ENCODE measurements at places on chromosomes 12 and 14.

DNA sequence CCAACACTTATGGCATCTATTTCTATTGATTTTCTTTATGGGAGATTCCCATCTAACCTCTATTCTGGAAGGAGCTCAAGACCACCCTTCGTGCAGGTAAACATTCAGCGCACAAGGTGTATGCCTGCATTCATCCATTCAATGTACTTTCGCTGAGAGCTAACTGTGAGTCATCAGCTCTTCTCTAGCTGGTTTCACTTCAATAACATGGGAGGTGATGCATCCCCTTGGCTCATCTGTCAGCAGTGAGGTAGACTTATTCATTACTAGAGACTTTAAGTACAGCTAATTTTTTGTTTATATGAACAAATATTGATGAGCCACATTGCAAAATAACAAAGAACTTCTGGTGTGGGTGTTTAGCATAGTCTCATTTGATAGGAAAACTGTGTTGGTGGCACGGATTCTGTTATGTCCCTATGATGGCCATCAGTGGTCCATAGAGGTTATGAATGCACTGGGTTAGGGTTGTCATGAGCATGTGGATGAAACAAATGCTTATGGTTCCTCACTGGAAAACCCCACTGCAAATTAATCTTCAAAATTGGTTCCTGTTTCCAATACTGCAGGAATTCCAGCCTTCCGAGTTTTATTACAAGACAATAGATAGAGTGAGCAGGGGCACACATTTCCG lies 1151.0 kb downstream of the BCL11B start:
- peak; percentile 41 for DNase-seq

DNA sequence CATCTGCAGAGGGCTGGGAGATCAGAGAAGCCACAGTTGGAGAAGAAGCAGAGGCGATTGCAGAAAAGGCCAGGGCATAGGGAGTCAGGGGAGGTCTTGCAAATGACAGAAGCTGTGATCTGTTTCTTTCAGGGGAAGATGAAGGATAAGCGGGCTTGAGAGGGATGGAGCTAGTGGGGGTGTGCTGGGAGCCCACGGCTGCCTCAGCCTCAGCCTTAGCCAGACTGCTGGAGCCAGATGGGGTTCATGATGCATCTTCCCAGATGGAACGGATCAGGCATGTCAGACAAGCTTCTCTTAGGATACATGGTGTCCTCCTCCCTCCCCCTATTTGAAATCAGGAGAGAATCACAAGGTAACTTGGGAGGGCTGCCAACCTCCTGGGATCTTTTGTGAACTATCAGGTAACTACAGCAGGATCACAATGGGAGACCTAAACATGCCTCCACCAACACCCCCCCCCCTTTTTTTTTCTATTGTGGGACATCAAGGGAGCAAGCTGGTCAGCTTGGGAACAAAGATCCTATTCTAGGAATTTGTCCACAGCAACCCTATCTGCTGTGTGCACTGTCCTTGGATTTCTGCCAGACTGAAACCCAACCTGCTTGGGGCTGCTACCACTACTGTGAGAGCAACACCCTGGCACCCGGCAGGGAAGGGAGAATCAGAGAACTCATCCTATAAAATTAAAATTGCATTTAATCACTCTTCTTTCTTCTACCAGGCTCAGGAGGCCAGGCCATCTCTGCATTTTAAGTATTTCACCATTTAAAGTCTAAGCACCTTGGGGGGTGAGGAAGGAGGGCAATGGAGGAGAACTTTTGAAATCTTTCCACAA lies 10.7 kb upstream of the ATP2A2 start:
- DNase-seq, result peak; percentile 100

GRCh38 chr14:36241183-36241582 lies 64.7 kb upstream of the PTCSC3 start:
- no peak for DNase-seq

- no peak for DNase-seq
Measured at GRCh38 chr12:20375560-20375959, 7.2 kb downstream of the PDE3A start.

DNA sequence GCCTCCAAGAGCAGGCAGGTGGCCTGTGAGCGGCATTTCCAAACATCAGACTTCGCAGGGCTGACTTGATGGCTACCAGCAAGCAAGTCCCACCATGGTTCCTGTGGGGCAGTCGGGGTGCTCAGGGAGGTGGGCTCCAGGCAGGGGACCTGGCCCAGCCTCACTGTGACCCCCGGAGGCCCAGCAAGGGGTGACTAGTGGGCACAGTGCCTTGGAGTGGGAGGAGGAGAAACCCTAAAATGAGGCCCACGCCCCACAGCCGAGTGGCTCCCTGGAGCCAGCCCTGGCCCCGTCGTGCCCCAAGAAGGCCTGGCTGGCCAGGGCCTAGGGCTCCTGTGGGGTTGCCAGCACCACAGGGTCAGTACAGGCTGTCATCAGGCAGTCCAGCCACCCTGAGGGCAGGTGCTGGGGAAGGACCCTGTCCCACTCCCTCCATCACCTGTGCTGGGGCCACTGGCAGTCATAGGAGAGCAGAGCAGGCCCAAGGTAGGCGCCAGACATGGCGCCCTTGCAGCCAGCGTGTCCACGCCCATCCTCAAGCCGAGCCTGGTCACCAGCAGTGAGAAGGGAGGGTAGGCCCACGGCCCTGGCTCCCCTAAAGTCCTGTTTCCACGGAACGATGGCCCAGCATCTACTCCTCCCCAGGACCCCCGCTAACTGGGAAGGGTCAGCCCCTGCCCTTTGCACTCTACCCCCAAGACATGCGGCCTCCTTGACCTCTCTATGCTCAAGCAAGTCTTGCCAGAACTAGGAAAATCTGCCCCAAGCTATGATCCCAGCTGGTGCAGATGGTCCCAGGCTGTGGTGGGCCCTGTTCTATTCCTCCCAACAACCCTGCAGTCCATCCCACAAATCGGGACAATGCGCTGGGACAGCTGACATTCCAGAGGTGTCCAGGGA lies 144.2 kb upstream of the C14orf180 start:
- no peak for DNase-seq

GRCh38 chr12:86456241-86456640 lies 200.1 kb upstream of the MGAT4C start:
- no peak for DNase-seq

GRCh38 chr12:96408993-96409392 lies 8.8 kb upstream of the CDK17 start:
- no peak for DNase-seq

DNA sequence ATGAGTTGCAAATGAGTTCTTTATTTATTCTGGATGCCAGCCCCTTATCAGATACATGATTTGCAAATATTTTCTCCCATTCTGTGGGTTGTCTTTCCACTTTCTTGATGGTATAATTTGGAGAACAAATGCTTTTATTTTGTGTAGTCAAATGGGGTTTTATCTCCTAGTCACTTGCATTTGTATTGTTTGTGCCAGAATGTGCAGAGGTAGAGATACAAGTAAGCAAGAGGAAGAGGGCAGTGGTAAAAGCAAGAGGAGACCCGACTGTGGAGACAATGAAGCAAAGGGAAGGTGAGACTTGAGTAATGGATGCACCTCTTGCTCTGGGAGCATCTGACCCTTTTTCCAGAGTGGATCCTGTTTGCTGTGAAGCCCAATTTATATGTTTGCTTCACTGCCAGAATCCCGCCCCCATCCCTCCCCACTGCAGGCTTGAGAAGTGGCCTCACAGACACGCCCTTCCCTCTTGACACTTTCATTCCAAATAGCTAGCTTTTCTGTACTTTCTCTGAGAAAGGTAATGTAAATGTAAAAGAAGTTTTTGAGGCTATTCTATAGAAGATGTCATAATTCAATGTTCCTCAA lies 786 bp upstream of the PFKM start:
- DNase-seq, result no peak

DNA sequence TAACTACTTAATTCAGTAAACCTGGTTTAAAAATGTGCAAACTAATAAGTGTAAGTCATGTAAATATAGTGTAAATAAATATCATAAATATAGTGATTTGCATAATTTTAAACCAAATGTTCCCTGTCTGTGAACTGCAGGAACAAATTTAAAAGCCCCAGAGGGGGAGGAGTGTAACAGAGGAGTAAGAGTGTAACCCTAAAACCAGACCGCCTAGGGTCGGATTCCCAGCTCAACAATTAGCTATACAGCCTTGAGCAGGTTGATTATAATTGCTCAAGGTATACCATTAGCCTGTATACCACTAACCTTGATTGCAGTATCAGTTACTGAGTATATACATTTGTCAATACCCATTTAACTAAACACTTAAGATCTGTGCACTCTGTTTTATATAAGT lies 218.4 kb downstream of the ADAMTS20 start:
- no peak for DNase-seq

DNA sequence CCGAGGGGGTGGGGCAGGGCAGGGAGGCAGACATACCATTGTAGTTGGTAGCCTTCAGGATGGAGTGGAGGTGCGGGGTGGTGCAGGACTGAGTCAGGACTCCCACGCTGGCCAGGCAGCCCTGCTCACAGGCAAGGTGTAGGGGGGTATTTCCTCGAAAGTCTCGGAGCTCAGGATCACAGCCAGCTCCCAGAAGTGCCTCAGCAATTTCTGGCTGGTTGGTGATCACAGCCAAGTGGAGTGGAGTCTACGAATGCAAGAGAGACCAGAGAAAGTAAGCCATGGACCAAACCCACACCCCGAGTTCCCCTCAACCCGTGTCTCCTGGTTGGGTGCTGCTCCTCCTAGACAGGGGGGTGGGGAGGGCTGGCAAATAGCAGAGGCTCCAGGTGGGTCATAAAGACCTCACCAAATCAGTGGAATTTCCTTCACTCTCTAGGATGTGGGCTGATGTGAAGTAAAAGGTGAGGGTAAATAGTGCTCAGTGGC lies 1.4 kb downstream of the NFKBIA start:
- DNase-seq, result no peak

- no peak for DNase-seq
Measured at GRCh38 chr12:67697967-67698366, 49.4 kb downstream of the DYRK2 start.

GRCh38 chr14:50018201-50018932 lies 98.0 kb downstream of the VCPKMT start:
- DNase-seq, result no peak

DNA sequence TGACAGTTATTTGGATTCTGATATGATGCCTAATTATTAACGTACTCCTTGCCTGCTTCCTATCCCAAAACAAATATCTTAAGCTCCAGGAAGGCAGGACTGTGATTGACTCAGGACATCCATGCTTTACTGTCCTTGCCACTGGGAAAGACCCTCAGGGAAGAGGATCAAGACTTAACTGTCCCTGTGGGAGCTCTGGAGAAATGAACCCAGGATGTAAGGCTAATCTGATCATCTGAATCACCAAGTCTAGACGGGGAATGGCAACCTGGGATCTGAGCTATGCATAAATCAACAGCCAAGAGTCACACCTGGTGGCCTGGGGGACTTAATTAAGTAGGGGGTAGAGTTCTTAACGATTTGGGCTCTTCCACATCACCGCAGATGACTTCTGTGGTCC lies 153.2 kb upstream of the BCL2L14 start:
- DNase-seq, result no peak

DNA sequence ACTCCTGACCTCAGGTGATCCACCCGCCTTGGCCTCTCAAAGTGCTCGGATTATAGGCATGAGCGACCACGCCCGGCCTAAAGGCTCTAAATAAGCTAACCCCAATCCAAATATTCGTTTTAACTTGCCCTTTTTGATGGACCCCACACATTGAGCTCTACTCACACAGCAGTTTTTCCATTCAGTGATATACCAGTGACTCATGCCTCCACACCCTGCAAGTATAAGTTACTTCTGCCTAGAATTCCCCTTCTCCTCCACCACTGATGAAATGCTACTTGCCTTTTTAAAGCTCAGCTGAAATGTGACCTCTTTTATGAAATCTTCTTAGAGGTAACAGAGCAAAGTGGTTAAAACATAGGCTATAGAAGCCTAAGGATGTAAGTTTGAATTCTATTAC lies 68.8 kb downstream of the EXOC5 start:
- DNase-seq, result no peak

- DNase-seq, result no peak
Measured at GRCh38 chr14:77654001-77654441, 37.6 kb upstream of the SPTLC2 start.

DNA sequence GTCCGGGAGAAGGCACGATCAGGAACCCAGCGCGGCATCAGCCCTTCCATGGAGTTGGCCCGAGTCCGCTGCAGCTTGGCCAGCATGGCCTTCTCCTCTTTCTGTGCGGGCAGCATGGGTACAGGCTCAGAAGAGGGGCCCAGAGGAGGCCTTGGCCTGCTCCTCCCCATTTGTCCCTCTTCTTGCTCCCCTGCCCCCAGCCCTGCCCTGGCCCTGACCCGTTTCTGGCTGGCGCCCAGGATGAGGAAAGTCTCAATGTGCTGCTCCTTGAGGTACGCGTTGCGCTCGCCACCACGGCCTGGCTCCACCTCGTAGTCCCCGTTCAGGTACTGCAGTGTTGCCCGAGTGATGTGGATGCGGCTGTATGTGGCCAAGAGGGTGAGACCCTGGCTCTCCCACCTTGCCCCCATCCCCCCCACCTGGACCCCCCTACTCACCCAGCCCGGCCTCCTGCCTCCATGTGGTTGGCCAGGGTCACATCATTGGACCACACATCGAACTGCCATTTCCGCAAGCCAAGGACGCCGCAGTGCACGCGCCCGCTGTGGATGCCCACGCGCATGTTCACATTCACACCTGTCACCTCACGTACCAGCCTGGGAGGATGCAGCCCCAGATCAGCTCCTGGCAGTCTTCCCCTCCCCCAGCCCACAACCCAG lies 12.8 kb downstream of the ADCY6 start:
- no peak for DNase-seq

DNA sequence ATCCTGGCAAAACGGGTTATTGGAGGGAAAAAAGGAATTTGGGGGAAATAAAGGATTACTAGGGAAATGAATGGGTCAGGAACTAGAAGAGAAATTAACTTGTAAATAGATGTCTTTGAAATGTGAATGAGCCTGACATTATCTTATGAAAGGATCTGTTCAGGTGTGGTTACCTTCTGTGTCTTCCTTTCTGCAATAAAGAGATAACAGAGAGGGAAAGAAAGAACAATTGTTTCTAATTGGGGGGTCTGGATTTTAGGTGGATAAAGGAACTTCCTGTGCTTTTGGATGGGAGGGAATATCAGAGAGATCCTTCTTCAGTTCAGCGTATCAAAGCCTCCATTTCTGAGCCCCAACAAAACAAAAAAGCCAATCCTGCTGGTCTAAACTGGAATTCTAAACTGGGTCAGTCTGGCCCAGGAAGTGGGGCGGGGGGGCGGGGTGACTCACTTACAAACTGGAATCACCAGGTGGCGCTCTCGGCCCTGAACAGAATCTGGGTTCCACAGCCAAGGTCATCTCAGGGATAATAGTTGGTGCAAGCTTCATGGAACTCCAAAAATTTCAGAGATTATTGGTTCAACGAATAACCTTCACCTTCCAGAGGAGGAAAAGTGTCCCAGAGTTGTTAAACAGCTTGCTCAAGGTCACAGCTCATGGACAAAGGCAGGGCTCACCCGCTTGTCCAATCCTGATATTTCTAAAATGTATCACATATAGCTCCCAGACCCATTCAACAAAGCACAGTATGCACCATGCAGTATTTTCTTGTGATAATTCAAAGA lies 15.2 kb upstream of the PEBP1 start:
- peak; percentile 54 for DNase-seq

DNA sequence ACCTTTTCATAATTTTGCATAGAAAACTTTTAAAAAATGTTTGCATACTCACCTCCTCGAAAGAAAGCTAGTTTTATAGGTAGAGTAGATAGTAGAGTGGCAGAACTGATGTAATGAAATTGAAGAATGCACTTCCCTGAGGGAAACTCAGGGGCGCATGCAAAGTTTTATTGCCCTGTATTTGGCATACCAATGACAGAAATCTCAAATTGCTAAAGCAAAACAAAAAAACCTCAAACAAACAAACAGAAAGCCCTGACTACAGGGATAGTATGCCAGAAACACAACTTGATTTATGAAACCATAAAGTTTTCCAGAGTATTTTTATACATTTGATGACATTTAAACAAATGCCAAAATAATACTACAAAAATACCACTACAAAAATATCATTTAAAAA lies 1.8 kb downstream of the RASSF9 start:
- no peak for DNase-seq
